ENCODE measurements at places on chromosomes 5 and 9.

- DNase-seq: no peak
These were observed 32.5 kb upstream of the HMCN2 start for GRCh38 chr9:130232899-130233586.

GRCh38 chr5:111518777-111519176 is 6.4 kb upstream of the STARD4 start:
- DNase-seq: no peak

DNA sequence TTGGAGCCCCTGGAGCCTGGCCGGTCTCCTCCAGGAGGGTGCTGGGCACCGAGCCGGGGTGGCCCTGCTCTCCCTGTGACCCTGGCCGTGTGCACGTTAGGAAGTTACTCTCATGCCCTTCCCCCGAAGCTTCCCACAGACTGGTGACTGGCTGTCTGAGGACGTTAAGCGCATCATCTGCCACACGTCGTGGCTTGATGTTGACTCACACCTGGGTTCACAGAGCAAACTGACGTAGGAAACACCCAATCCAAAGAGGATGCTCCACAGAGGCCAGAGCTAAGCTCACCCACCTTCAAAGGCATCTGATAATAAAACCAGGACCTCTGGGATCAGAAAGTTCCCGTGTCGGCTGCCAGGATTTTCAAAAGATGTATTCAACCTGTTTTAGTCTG is 152.9 kb upstream of the PHYKPL start:
- DNase-seq: no peak

GRCh38 chr9:17636821-17637220 is 58.0 kb downstream of the SH3GL2 start:
- no peak for DNase-seq

- no peak for DNase-seq
These were observed 1896.9 kb upstream of the CDH6 start for GRCh38 chr5:29296548-29296947.

DNA sequence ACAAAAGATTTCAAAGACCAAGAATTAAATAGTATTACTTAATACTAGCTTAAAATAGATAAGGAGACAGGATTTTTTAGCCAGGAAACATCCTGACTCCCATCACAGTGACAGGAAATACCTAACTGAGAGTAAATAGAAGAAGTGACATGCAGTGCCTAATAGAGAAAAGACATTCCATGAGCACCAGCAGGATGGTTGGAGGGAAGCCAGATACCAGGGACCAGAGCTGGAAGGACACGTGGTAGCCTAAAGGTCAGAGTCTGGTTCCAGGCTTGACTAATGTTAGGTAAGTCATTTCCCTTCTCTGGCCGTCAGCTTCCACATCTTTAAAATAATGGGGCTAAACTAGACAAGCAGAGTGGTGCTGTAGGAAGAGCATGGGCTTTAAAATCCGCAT is 41.6 kb downstream of the CDK5RAP2 start:
- DNase-seq: no peak

- DNase-seq: no peak
These were observed 6.6 kb upstream of the GLRA1 start for GRCh38 chr5:151931260-151931659.

- no peak for DNase-seq
These were observed 32.9 kb downstream of the LHFPL2 start for GRCh38 chr5:78615697-78616096.

GRCh38 chr5:124706729-124707361 is 39.6 kb downstream of the ZNF608 start:
- no peak for DNase-seq

- no peak for DNase-seq
These were observed 69.3 kb downstream of the NTNG2 start for GRCh38 chr9:132231019-132231701.

DNA sequence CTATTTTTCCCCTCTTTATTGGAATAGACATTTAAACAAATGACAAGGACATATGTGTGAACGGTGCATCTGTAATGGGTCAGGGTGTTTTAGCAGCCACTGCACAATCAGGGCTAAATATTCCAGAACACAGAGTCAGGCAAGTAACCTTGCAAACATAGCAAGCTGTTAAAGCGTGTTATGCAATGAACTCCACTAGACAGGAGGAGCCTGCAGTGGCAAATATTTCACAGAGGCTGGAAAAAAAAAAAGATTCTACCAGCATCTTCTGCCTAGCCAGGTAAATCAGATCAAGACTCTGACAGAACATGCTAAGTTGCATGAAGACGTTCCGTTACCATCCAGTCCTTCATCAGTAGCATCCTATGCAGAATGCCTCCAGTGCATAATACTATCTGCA is 171.8 kb downstream of the SEMA5A start:
- no peak for DNase-seq

DNA sequence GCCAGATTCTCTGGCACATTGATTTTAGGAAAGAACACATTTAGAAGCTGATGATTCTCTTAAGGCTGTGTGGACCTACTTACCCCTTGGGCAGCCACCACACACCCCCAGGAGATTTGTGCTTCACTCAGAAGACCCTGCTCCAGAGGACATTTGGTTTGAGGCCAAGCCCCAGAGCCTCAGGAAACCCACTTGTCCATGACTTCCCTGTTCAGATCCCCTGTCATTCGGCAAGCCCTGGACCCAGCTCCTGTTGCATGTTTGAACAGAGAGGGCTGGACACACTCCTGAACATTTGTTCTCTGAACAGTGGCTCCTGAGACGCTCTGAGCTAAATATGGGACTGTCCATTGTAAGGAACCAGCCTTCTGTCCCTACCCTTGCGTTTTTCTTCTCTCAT is 82.1 kb downstream of the AMBP start:
- no peak for DNase-seq

DNA sequence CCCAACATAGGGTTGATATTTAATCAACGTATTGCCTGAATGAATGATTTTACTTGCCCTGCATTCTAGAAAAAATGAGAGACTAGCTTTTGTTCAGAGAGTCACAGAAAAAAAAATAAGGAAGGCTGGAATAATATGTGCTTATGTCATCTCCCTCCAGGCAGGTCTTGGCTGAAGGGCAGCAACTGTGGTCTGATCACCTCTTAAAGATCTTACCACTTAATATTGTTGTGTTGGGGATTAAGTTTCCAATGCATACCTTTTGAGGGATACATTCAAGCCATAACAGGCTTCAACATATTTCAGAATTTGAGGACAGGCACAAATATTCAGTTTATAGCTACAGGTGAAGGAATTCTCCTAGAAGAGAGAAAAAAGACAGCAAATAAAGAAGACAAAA is 157.3 kb upstream of the S1PR3 start:
- DNase-seq: no peak

DNA sequence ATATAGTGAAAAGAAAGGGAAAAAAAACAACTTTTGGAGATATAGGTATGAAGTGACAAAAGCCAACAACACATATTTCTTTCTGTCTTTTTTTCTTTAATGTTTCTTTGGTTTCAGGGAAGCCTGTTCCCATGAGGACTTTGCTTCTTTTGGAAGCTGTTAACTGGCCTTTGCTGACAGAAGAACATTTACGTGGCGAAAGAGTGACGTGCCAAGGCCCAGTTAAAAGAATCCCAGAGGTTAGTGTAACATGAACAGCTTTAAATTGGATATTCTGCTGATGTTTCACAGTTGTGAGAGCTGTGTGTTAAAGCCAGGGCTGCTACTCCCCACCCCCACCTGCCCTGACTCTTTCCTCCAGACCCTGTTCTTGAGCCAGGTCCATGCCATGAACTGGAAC is 275.9 kb downstream of the CRB2 start:
- DNase-seq: no peak

DNA sequence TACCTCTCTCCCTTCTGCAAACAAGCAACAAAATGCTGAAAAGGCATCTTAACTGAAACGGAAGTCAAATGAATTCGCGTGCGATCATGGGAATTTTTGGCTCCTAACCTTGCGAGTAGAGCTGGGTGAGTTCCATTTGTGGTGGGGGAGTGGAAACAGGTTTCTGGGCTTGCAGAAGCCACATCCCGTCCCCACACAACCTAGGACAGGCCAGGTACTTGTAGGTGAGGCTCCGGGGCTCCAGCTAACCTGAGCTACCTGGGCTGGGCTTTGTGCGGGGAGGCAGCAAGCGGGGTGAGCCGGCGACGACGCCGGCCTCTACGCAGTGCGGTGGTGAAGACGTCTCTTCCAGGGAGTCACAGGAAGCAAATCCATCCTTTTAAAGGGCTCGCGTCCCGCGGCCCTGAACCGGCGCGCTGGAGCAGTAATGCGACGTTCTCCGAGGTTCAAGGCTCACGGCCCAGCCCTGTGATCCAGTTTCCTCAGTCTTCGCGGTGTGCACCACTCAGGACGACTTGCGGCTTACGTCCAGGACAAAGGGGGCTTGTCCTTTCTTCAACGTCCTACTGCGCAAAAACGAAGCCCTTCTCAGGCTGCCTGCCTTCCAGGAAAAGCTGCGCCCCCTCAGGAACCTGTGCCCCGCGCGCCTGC is 567 bp upstream of the SPIN1 start:
- DNase-seq: no peak

GRCh38 chr9:27085456-27085855 is 23.6 kb upstream of the TEK start:
- no peak for DNase-seq

DNA sequence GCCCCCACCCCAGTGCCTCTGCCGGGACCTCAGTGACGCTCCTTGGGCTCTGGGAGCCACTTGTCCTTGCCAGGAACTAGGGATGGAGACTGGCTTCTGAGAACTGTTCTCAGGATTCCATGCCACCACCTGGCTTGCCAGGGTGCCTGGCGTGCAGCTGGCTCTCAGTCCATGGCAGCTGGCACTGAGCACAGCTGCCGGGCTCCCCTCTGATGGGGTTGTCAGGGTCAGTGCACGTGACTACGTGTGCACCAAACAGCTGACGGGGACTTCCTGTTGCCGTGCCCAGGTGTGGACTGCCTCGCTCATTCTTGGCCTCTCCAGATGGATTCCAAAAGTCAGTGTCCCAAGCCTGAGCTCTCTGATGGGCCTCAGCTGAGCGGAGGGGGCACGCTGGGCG is 9.4 kb downstream of the KCNT1 start:
- DNase-seq: no peak

GRCh38 chr5:10333154-10334006 is 20.1 kb upstream of the MARCHF6 start:
- DNase-seq: no peak

DNA sequence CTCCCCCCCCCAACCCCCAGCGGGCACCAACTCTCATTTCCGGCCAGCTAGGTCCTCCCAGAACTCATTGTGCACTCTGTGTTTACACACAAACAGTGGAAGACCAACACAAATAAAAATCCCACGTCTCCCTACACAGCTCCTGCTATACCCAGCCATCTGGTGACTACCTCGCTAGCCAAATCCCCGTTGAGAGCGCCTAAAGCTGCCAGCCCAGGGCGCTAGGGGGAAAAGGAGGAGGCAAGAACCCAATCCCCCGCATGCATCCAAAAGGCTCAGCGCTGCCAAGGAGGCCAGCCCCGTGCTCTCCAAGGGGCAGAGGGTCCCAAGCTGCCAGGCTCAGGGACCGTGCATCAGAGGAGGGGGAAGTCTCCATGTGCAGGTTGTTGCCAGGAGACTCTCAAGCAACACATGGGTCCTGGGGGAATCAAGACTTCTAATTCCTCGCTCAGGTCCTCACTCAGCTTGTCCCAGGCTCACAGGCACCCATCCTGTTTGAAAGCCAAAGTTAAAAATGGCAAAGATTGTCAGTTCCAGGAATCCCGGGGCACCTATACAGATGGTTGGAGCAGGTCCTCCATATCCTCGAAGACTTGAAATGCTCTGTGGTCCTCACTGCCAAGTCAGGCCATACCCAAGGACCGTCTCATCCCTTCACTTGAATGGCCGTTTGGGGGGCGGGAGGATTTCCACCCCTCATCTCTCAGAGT is 2.7 kb downstream of the ASTN2 start:
- DNase-seq: no peak

- no peak for DNase-seq
These were observed 189.1 kb upstream of the ANKRD55 start for GRCh38 chr5:56422076-56422762.

DNA sequence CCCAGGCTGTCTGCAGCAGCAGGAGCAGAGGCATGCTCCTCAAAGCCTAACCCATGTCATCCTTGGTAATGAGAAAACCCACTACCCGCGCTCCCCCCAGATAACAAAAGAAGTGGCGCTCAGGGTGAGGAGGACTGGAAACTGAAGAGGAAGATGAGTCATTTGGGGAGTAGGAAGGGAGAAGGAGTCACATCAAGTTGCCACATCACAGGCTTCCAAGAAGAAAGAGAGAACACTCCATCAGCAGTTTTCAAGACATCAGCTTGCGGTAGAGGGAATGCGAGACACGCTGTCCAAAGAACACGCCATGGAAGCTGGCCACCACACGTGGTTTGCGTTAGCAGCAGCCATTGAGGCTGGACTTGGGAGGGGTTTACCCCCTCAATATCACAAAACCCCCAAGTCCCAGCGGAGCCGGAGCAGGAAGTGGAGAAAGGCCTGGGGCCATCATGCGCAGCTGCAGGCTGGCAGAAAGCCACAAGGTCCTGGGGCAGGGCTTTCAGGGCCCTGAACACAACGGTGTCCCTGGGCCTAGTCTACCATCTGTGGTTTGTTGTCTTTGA is 41.5 kb downstream of the SH3PXD2B start:
- DNase-seq: no peak

DNA sequence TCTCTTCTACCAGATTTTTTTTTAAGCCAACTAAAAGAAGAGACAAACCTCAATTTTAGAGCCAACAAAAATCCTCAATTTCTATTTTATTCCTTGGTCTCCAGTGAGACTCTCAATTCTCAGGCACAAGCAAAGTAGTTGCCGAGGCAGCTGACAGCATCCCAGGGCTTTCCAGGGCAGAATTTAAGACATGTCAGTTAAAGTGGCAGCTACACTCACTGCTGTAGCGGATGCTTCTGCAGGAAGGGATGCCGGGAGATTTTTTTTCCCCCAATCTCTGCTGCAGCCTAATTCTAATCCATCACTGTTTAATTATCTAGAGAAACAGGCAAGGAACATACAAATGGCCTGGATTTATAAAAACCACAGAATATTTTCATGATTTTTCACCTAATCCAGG is 57.0 kb downstream of the TTC39B start:
- no peak for DNase-seq

- DNase-seq: no peak
These were observed 5.8 kb downstream of the OTP start for GRCh38 chr5:77632526-77633206.

GRCh38 chr9:69295872-69296552 is 29.0 kb upstream of the ENTREP1 start:
- DNase-seq: no peak

- DNase-seq: no peak
These were observed 39.1 kb upstream of the SH3PXD2B start for GRCh38 chr5:172493461-172493860.

- no peak for DNase-seq
These were observed 99.4 kb downstream of the TMEM174 start for GRCh38 chr5:73272351-73272750.

- no peak for DNase-seq
These were observed 61.2 kb downstream of the ELL2 start for GRCh38 chr5:95900383-95900958.

GRCh38 chr5:168177831-168178450 is 113.5 kb upstream of the WWC1 start:
- no peak for DNase-seq

DNA sequence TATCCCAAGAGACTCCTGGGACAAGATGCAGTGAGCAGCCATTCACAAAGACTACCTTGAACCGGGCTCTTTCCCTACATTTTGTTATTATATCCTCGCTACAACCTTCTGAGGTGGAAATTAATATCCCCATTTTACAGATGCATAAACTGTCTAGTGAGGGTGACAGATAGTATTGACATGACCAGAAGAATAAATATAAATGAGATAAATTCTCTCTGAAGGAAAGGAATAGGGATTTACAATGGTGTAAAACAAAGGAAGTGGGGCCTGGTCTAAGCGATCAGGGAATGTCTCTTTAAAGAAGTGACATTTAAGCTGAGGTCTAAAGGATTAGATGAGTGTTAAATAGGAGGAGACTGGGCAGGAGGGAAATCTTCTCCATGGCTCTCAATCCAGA is 43.5 kb upstream of the KCNMB1 start:
- DNase-seq: no peak
